ENCODE measurements at places on chromosomes 1 and 21.

GRCh38 chr1:168865850-168866620 lies 137.0 kb upstream of the DPT start:
- DNase-seq = no peak

DNA sequence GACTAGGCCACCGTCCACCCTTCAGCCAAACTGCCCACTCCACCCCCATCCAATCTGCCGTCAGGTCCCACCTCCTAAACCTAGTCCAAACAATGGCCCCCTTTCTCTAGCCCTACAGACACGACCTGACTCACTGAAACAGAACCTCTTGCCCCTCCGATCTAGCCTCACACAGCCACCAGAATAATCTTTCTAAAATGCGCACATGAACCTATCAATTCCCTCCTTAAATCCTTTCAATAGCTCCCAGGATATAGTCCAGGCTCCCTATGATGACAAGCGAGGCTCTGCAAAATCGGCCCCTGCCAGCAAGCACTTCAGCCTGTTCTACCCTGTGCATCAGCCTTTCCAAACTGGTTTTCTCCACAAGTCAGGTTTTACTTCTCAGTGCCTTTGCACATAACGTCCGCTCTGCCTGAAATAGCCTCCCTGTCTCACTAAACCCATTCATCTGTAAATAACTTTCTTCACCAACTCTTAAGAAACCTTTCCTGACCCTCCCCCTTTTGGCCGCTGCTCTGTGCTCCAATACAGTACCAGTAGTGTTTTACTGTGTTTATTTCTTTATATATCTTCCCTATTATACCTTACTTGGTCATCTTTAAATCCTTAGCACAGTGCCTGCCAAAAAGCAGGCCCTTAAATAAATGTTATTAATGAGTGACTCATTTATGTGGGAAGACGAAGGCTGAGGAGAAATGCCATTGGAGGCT lies 9.0 kb upstream of the CDC20 start:
- DNase-seq = no peak

DNA sequence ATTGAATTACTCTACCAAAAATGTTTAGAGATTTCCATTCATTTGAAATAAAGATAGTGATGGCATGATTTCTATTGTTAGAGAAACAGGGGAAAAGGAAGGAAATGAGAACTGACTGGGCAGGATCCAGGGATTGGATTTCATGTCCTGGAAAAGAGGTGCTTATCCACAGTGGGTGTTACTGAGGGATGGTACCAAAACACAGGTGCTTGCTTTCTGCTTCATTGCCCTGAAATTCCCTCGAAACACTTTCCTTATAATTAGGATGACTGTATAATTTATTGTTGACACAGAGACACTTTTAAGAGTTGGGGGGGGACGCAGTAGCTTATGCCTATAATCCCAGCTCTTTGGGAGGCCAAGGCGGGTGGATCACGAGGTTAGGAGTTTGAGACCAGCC lies 185.0 kb upstream of the KCNK2 start:
- DNase-seq = no peak

- DNase-seq = peak; percentile 39
Observed at GRCh38 chr1:153548722-153549688, at the start of gene S100A3. S100A3 (minus strand) TSS chr1:153549258; CDS start chr1:153548485, 773 bp downstream.

GRCh38 chr1:236794585-236795034 lies 482 bp upstream of the MTR start:
- DNase-seq = no peak

GRCh38 chr1:236615399-236616148 lies 11.3 kb upstream of the HEATR1 start:
- no peak for DNase-seq

GRCh38 chr21:46079352-46080170 lies 18.4 kb upstream of the COL6A2 start:
- DNase-seq = peak; percentile 72

- DNase-seq = peak; percentile 75
Observed at GRCh38 chr1:11858968-11859871, 475 bp upstream of the NPPB start.

DNA sequence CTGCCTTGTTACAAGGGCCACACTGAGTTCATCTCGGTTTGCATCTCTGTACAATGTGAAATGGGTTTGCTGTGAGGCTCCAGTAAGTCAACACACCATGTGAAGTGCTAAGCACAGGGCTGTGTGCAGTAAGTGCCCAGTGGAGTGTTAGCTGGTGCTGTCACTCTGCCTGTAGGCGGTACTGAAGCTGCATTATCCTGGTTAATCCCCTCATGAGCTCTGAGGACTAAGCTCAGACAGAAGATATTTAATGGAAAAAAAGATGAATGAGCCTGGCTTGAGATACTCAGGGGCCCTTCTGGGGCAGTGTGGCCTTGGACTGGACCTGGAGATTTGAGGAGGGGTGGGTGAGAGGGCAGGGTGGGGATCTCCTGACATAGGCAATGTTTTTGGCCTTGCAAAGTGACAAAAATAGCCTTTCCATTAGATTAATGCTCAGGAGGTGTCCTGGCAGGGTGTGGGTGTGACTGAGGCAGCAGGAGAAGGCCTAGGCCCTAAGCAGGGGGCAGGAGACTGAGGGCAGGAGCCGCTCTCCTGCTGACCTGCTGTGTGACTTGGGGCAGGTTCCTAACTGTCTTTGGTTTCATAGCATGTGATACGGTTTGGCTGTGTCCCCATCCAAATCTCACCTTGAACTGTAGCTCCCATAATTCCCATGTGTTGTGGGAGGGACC lies 570.5 kb downstream of the PTPRU start:
- peak; percentile 33 for DNase-seq
